Suppressor macrophage treated with lipopolysaccharide for 4 hours (primary cell): ENCODE measurements at places on chromosomes 1 and 21.

GRCh38 chr1:159980076-159980475 lies 26.0 kb upstream of the SLAMF9 start:
- DNase-seq, result no peak

DNA sequence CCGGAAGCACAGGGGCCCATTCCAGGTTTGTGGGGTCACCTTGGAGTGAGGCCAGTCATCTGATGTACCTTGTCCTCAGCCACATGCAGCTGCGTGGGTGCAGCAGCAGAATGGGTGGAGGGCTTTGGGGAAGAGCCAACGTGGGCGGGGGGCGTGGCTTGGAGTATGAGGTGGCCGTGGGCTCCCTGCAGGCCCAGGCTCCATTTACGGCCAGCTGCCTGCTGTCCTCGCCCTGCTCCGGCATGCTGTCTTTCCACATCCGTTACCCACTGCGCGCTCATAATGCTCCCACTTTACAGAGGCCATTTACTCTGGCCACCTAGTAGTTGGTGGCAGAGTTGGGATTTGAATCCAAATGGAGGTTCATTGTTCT lies 27.8 kb upstream of the TINAGL1 start:
- DNase-seq, result no peak

DNA sequence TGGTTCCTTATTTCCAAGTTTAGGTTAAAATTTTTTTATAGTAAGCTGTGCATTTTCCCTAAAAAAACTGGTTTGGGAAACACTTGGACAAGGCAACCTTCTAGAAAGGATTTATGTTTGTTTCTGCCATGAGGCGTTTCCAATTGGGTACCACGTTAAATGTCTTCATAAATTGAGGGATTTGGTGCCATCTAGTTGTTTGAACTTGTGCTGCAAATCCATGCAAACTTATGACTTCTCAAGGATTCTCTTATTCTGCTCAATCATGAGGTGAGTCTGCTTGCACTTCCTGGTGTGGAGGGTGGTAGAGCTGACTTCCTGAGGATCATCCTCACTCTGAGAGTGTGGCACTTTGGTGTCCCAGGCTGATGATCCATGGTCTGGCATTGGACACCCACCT lies 123.3 kb downstream of the PCNX2 start:
- peak; percentile 41 for DNase-seq

DNA sequence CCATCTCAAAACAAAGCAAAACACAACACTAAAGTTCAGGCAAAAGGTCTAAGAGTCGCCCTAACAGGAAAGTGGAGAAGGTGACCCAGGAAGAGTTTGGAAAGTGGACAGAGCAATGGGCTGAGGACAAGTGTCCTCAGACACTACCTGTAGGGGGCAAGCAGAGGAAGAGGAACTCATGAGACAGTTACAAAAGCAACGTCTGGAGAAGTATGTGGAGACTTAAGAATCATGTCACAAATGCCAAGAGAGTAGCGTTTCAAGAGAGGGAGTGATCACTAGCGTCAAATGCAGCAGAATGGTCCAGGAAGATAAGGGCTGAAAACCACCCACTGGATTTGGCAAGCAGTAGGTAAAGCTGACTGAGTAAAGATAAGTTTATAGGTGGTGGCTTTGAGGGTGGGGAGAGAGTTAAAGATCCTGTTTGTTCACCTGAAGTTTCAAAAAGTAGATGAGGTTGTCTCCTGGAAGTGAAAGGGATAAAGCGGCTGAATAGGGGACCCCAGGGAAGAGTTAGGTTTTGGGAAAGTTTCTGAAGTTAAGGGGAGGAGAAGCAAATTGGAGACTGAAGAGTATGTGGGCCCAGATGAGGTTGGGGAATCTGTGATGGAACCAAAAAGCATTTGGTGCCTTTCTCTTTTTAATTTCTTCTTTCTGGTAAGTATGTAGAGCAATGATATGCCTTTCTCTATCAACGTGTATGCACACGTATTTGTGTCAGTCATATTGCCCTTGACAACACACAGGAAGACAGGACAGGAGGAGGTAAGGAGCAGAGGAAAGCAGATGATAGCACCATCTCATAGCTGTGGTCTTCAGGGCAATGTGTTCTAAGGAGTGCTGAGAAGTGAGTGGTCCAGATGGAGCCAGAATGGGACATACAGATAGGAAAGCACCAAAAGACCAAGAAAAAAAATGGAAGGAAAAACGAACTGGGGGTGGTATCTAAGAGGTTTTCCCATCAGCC lies 3.1 kb downstream of the BSDC1 start:
- no peak for DNase-seq

GRCh38 chr1:41274752-41275545 lies 32.8 kb upstream of the SCMH1 start:
- peak; percentile 85 for DNase-seq

- peak; percentile 83 for DNase-seq
These were observed 10.1 kb downstream of the TMCC2 start for GRCh38 chr1:205237526-205238484.

GRCh38 chr1:228883535-228883934 lies 148.3 kb downstream of the RHOU start:
- DNase-seq, result no peak

GRCh38 chr21:14096172-14096571 lies 114.6 kb downstream of the LIPI start:
- no peak for DNase-seq

GRCh38 chr1:169090900-169091311 lies 15.6 kb upstream of the ATP1B1 start:
- no peak for DNase-seq

- no peak for DNase-seq
These were observed 599.6 kb downstream of the PTPRU start for GRCh38 chr1:29835874-29836273.

GRCh38 chr1:22416555-22417454 lies 34.8 kb upstream of the ZBTB40 start:
- DNase-seq, result peak; percentile 75

- peak; percentile 81 for DNase-seq
These were observed 150.1 kb downstream of the HIVEP3 start for GRCh38 chr1:41768583-41768982.

- DNase-seq, result no peak
These were observed 75.0 kb downstream of the PBX1 start for GRCh38 chr1:164633997-164634396.

GRCh38 chr1:216184126-216184680 lies 239.0 kb downstream of the USH2A start:
- no peak for DNase-seq

- DNase-seq, result peak; percentile 37
These were observed 4.1 kb downstream of the SLAMF9 start for GRCh38 chr1:159949981-159950381.

- DNase-seq, result no peak
These were observed 60.4 kb downstream of the LEPR start for GRCh38 chr1:65480684-65481405.

DNA sequence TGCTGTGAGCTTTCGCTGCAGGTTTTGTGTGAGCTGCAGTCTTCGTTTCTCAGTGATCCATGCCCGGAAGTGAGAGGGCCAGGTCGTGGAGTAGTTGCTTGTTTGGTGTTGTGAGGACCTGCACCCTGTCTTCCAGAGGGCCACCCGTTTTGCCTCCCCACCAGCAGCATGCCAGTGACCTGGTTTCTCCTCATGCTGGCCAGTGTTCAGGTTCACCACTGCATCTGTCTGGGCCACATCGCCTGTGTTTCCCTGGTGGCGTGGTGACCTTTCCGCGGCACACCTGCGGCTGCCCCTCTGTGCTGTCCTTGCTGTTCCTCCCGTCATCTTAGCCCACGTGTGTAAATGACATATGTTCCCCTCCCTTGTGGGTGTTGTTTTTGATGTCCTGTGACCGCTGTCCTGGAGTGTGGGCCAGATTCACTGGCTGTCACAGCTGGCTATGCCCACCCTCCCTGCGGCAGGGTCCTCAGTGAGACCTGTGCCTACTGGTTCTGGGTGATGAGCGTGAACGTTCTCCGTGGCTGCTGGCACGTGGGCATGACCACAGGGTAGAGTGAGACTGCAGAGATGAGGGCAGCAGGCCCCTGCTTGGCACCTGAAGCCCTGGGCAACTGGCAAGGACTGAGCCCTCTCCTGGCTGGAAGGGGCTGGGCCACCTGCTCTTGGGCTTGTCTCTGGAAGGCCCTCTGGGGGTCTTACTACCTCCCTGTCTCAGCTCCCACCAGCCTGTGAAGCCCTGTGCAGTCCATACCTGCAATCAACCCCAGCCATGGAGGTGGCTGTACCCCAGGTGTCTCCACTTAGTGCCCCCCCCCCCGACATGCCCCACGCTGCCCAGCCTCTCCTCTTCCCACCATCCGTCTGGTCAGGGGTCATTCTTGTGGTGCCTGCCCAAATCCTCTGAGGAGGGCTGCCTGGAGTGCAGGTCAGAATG lies 7.3 kb downstream of the IBA57 start:
- DNase-seq, result no peak

DNA sequence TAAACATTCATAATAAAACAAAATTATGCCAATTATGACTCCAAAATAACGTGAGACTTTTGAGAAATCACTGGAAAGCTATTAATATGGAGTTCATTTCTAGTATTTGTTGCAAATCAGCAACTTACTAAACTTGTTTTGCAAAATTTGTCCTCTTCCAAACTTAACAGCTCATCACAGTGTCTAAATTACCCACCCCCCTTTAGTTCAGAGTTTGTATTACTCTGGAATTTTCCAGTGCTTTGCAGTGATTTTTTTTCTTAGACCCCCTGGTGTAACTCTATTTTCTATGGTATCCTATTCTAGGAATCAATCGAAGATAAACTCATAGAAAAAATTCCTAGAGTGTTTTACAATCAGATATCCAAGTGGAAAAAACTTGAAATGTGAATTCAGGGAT lies 72.4 kb upstream of the CACHD1 start:
- DNase-seq, result no peak

- no peak for DNase-seq
These were observed 18.6 kb downstream of the TAL1 start for GRCh38 chr1:47213230-47213963.

DNA sequence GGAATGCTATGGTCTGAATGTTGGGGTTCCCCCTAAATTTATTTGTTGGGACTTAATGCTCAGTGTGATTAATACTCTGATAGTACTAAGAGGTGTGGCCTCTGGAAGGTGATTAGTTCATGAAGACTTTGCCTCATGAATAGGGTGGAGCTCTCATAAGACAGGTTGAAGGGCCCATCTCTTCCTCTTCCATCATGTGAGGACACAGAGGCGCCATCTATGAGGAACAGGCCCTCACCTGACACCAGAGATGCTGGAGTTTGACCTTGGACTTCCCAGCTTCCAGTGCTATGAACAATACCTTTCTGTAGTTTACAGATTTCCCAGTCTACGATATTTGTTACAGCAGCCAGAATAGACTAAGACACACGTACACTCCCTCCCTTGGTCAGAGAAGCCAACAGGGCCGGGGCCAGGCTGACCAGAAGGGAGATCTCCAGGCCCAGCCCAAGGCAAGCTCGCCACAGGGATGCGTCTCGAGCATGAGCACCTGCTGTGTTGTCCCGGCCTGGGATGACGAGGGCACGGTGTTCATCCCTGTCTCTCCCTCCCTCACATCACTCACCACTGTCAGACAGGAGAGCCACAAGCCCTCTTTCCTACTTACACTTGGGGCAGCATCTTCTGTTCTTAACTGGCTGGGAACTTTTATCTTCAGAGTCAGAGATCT lies 4.7 kb upstream of the ABCG1 start:
- DNase-seq, result no peak

DNA sequence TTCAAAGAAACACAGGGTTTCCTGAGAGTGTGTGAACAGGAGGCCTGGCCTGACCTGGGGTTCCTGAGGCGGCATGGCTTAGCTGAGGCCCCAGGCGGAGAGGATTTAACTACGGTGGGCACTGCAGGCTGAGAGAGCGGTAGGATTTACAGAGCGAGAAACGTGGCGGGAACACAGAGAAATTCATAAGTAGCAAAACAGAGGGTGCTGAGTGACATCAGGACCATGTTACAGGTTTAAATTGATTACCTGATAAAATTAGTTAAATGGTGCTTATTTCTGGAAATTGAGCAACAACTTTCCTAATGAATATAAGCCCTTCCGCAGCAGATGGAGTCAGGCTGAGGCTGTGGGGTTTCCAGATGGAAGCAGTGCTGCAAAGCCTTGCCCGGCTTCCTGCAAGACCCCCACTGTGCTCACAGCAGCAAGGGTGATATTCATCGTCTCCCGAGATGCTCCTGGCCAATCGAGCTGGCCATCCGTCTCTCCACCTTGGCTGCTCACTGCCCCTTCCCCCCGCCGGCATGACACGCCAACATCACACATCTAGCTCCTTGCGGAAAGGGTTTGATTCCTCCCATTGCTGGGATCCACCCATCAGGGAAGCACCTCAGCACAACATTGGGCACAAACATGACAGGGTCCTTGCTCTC lies 69.4 kb upstream of the MORC3 start:
- DNase-seq, result no peak

GRCh38 chr1:85349224-85349623 lies 72.8 kb upstream of the BCL10 start:
- no peak for DNase-seq

- no peak for DNase-seq
These were observed 4.8 kb downstream of the PSMG1 start for GRCh38 chr21:39178421-39178820.

- peak; percentile 22 for DNase-seq
These were observed 46.3 kb upstream of the SMYD2 start for GRCh38 chr1:214234635-214235025.

DNA sequence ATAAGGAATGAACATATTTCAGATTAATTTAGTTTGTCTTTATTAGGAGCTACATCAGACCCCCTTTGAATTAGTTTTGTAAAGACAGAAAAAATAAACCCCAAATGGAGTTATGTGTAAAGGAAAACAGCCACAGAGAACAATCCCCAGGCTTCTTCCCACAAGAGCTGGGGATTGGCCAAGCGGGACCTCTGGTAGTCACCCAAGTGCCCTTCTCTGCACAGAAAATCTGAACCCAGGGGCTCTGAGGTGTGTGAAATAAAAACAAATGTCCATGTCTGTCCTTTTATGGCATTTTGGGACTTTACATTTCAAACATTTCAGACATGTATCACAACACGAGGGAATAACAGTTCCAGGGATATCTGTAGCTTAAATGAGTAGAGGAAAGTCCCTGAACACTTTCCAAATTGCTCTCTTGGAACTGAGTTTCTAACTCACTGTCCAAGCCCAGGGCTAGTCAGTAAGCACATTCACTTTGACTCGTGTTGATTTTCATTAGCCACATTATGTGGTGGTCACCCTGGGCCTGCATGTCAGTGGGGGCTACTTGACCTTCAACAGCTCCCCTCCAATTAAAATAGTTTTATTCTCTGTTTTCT lies 22.5 kb downstream of the DPT start:
- DNase-seq, result no peak

DNA sequence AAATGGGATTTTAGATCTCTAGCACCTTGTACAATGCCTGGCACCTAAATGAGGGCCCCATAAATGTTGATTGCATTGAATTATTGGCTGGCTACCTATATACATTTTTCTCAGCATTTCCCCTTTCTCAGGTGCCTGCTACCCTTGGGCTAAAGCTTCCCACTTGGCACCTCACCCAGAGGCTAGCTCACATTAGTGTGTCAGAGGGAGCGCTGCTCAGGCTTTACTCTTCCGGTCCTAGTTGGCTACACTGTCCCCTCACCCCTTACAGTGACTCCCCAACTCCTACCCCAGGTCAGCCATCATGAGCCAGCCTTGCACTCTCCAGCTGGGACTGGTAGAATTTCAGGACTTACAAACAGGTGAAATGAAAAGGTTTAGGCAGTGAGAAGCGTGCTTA lies 9.5 kb downstream of the TRAF5 start:
- no peak for DNase-seq
